Activated CD8-positive, alpha-beta memory T cell treated with anti-CD3 and anti-CD28 coated beads, Interleukin-2, amount 10 ng/mL, durations not matched to agents 7 days and 5 days (primary cell): ENCODE measurements at places on chromosomes 2 and 18. TPM values are rescaled to one million over a fixed set of nuclear protein-coding genes. Genes with fewer than 3 reads are reported as not detected.

GRCh38 chr2:173874894-173875237 lies 90.3 kb downstream of the SP3 start:
- DNase-seq, result no peak

CFAP65 gene
- total RNA-seq, result not detected

CYS1 gene
- 0.75 TPM for total RNA-seq

MDH1B gene
- total RNA-seq, result 0.32 TPM

DNA sequence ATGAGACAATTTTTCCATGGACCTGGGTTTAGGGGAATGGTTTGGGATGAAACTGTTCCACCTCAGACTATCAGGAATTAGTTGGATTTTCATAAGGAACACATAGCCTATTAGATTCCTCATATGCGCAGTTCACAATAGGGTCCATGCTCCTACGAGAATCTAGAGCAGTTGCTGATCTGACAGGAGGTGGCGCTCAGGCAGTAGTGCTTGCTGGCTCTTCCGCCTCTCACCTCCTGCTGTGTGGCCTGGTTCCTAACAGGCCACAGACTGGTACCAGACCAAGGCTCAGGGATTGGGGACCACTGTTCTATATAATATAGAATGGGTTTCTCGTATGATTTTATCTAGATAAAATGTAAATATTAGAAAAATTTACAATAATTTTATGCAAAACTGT lies 338.7 kb downstream of the CPS1 start:
- no peak for DNase-seq

- DNase-seq, result no peak
Measured at GRCh38 chr18:79943608-79944125, 7.8 kb downstream of the SLC66A2 start.
